Cerebellar nuclear complex (tissue), 1 donor: ENCODE measurements at places on chromosomes 1 and 21.

GRCh38 chr1:223114871-223115270 lies 28.2 kb downstream of the TLR5 start:
- no peak for DNase-seq

DNA sequence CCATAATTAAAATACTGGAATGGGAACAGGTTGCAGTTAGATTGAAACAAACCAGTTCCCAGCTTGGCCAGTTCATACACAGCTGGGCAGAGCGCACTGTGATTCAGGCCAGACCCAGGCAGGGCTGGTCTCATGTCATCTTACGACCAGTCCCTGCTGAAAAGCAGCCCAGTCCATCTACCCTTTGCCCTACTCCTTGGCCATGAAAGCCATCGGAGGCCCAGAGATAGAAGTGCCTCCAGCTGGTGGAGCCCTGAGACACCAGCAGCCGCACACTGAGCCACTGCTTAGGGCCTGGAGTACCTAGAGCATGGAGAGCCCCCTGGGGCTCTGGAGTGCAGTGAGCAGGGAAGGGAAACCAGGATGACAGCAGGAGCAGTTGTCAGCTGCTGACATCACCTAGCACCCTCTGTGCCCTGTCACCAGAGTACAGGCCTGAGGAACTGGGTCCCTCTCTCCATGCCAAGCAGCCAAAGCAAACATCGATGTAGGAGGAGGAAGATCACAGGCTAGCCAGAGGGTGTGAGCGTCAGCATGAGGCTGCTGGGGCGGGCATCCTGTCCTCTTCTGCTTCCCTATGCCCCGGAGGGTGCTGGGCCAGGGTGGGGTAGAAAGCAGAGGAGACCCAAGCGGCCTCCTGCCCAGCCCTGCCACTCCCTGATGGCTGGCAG lies 34.2 kb upstream of the TMEM125 start:
- DNase-seq, result no peak

GRCh38 chr1:42935971-42936308 lies 22.7 kb downstream of the SLC2A1 start:
- no peak for DNase-seq

DNA sequence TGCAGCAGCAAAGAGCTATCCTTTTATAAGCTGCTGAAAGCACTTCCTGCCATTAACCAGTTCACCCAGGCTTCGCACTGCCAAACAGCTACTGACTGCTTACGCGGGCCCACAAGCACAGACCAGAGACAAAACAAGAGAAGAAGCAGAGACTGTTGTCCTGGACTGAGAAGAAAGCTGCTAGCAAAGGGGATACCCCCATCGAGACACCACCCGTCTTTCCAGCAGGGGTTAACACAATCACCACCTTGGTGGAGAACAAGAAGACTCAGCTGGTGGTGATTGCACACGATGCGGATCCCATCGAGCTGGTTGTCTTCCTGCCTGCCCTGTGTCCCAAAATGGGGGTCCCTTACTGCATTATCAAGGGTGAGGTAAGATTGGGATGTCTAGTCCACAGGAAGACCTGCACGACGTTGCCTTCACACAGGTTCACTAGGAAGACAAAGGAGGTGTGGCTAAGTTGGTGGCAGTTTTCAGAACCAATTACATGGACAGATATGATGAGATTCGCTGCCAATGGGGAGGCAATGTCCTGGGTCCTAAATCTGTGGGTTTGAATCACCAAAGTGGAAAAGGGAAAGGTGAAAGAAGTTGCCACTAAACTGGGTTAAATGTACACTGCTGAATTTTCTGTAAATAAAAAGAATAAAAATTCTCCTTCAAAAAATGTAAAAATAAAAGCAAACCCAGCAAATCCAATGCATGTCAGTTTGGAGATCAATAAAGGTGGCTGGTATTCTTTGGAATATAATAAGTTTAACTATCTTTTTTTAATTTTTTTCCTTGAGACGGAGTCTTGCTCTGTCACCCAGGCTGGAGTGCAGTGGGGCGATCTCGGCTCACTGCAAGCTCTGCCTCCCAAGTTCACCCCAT lies 1.2 kb downstream of the FMO5 start:
- no peak for DNase-seq

DNA sequence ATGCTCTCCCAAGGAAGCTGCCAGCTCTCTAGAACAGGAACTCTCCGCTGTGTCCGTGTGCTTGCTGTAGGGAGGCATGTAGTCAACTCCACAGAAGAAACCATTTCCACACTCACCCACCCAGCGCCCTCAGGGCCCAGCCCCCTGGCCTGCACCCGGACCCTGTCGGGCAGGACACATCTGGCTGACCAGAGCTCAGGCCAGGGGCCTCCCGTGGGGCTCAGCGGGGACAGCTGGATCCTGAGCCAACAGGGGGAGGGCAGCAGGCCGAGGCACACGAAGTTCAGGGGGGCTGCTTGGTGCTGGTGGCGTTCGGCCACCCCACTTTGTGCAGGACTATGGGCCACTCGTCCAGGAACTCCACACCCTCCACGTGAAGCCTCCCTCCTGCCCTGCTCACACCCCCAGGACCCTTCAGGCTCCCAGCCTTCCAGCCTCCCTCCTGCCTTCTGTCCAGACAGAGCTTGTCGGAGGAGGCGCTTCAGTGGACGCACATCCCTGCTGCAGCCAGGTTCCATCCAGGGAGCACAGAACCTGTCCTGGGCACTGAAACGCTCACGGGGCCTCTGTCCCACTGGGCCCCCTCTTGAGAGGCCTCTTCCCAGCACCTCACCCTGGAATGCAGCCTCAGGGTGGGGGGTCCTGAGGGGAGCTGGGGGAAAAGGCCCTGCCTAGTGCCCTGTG lies 15.0 kb upstream of the FAAP20 start:
- DNase-seq, result no peak

DNA sequence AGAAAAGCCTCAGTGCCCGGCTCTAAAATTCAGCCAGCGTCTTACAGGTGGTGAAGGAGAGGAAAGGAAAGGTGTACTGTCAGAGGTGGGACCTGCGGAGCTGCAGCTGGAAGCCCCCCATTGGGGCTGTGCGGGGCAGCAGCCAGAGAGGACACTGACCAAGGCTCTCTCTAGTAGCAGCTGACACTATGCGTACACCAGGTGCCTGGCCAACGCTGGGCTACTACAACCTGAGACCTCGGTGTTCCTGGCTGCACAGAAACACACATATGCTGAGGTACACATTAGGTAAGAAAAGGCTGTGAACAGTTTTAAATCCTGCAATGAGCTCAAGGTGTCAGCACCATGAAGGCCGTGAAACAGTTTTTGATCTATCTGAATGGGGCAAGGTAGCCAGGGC lies 55.5 kb upstream of the EDN2 start:
- no peak for DNase-seq

- DNase-seq, result no peak
Observed at GRCh38 chr1:209809611-209810010, 3.7 kb upstream of the IRF6 start.

DNA sequence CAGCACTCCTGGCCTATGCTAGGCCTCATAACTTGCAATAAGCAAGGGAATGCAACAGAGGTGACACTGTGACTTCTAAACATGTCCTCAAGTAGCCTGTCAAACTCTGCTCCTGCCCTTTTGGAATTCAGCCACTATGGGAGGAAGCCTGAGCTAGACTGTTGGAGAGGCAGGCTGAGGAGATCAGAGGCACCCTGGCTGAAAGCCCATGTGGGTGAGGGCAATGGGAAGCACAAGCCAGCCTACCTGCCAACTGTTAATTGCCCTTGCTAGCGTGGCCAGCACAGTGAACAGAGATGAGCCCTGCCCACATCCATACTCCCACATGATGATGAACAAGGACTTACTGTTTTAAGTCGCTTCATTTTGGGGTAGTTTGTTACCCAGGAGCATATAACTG lies 17.7 kb downstream of the GNB1 start:
- peak; percentile 21 for DNase-seq

- no peak for DNase-seq
Observed at GRCh38 chr1:89743788-89744187, 77.0 kb upstream of the LRRC8D start.

DNA sequence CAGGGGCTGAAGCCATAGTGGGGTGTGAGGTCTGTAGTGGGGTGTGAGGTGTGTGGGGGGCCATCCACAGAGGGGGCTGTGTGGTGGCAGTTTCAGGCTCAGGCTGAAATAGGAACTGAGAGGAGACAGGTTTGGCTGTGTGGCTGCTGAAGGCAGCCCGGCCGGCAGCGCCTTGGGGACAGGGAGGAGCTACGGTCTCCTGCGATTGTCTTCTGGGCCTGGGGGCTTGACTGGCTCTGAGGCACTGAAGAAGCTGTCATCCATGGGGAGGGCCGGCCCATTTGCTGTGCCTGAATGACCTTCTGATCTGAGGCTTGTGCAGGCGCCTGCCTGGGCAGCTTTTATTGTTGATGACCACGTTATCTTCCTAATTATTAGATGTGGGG lies 10.0 kb upstream of the TTC34 start:
- no peak for DNase-seq

DNA sequence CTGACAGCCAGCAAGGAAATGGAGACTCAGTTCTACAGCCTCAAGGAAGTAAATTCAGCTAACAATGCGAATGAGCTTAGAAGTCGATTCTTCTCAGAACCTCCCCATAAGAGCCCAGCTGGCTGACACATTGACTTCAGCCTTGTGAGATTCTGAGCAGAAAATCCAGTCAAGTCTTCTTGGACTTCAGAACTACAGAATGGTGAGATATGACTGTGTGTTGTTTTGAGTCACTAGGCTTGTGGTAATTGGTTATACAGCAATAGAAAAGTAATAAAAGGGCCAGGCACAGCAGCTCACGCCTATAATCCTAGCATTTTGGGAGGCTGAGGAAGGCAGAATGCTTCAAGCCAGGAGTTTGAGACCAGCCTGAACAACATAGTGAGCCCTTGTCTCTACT lies 161.8 kb upstream of the IVNS1ABP start:
- no peak for DNase-seq

- no peak for DNase-seq
Observed at GRCh38 chr1:228142155-228142691, 2.1 kb downstream of the GUK1 start.
